Spinal cord (tissue), 10 donors: ENCODE measurements at places on chromosomes 16 and 17. TPM values are rescaled to one million over a fixed set of nuclear protein-coding genes. Genes with fewer than 3 reads are reported as not detected.

Gene MFAP4
- polyA plus RNA-seq: 27.0 TPM

Gene ASIC2
- 44.2 TPM for polyA plus RNA-seq

Gene EPX
- 0.75 TPM for polyA plus RNA-seq

Gene LPCAT2
- polyA plus RNA-seq: 14.6 TPM

Gene TOP2A
- 73.4 TPM for polyA plus RNA-seq

Gene CA7
- polyA plus RNA-seq: 0.86 TPM

Gene DRC3
- 24.6 TPM for polyA plus RNA-seq

Gene MYO15B
- polyA plus RNA-seq: 98.4 TPM

Gene CD300E
- not detected for polyA plus RNA-seq
